SW 1271 (cell line): ENCODE measurements at places on chromosomes 2 and 18.

- no peak for DNase-seq
These were observed 70.1 kb downstream of the PLEKHA3 start for GRCh38 chr2:178550352-178550751.

DNA sequence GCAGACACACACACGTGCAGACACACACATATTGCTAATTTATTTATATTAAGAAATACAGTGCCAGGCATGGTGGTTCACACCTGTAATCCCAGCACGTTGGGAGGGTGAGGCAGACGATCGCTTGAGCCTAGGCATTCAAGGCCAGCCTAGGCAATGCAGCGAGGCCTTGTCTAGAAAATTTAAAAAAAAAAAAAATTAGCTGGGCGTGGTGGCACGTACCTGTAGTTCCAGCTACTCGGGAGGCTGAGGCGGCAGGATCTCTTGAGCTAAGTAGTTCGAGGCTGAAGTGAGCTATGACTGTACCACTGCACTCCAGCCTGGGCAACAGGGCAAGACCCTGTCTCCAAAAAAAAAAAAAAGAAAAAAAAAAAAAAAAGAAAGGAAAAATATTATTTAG lies 28.8 kb downstream of the ANXA4 start:
- DNase-seq, result no peak

- DNase-seq, result no peak
These were observed 134.4 kb upstream of the ID2 start for GRCh38 chr2:8547284-8548064.

DNA sequence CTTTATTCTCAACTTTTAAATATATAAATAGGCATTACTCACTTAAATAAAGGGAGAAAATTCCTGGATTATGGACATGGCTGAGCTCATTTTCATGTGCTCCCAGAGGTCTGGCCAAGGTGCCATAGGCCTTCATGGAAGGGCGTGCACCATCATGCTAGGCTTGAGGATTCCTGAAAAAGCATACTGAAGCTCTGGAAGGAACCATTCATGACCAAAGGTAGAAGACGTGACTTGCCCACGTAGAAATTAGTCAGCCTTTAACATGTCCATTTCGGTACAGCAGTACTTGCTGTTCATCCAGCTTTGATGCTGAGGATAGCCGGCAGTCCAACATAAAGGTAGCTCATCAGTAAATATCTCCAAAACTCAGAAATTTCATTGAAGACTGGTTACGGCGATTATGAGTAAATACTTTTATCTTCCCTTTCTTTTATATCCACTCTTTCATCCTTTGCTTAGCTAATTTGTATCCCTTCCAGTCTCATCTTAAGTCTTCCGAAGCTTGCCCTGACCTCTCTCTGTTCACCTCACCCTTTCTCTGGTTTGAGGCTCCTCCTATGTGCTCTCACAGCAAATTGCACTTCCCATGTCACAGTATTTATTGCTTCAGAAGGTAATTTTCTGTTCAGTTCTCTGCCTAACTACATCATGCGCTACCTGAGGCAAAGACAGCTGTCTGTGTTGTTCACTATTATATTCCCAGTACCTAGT lies 32.3 kb upstream of the ASNSD1 start:
- DNase-seq, result no peak

GRCh38 chr18:1062588-1062987 lies 157.9 kb downstream of the ADCYAP1 start:
- DNase-seq, result no peak

DNA sequence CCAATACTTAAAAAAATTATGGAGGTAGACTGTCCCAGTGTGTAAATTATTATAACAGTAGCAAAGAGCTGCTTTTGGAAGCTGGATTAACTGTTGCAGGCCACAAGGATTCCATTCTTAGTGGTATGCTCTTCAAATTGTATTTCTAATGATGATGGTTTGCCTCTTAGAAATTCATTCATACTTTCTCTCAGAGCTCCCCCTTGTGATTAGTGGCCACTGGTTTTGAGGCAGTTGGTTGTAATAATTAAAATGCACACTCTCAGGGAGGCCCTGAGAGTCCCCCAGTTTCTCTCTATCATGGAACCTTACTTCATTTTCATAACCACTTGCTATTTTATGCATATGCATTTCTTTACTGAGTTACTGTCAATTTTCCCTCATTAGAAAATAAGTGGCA lies 122.5 kb downstream of the PLA2R1 start:
- DNase-seq, result no peak

GRCh38 chr2:5969303-5969702 lies 277.1 kb downstream of the SOX11 start:
- no peak for DNase-seq

GRCh38 chr18:79889569-79889968 lies 61.9 kb downstream of the SLC66A2 start:
- DNase-seq, result no peak

- DNase-seq, result no peak
These were observed 43.4 kb downstream of the DPP4 start for GRCh38 chr2:162030363-162031190.

DNA sequence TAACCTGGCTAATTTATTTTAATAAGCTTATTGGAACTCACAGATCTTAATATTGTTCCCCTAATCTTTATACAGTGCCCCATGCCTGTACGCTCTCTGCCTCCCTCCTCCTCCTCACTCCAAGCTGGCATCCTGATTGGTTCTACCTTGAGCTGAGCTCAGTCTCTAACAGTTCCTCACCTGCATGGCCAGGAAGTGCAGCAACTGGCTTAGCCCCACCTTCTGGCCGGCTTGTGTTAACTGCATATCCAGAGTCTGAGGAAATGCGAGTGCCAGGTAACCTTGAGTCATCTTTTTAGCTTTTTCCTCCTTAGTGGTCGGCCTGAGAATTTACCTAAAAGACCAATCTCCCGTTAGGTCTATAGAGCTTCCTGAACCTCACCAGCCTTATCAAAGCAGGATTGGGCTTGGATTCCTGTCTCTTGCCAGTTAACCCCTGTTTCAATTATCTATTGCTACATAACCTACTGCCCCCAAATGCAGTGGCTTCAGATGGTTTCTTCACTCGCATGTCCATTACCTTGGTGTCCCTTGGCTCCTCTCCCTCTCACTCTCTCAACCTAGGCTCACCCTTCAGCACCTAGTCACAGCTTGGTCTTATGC lies 89.5 kb upstream of the STK39 start:
- DNase-seq, result peak; percentile 3

- no peak for DNase-seq
These were observed 200.8 kb downstream of the SLC8A1 start for GRCh38 chr2:40251137-40251536.

GRCh38 chr2:186307871-186308270 lies 178.2 kb upstream of the ZC3H15 start:
- no peak for DNase-seq

DNA sequence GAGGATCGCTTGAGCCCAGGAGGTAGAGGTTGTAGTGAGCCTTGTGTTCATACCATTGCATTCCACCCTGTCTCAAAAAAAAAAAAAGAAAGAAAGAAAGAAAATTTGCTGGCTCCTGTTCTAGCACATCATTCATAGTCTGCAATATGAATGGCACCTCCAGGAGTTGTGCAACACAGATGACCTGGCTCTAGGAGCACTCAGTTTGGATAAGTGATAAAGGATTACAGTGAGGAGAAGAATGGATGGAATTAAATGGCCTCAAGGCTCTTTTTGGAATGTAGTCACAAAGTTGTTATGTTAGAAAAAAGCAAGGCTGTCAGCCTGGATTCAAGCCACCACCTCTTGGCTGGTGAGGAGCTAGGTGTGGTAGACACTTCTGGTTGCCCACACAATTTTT lies 21.5 kb upstream of the SPRED2 start:
- DNase-seq, result no peak

GRCh38 chr2:5569256-5569655 lies 122.9 kb upstream of the SOX11 start:
- DNase-seq, result no peak

- no peak for DNase-seq
These were observed 1.3 kb upstream of the GPC1 start for GRCh38 chr2:240433973-240434727.

- DNase-seq, result no peak
These were observed 104.9 kb downstream of the MYO3B start for GRCh38 chr2:170282851-170283250.

DNA sequence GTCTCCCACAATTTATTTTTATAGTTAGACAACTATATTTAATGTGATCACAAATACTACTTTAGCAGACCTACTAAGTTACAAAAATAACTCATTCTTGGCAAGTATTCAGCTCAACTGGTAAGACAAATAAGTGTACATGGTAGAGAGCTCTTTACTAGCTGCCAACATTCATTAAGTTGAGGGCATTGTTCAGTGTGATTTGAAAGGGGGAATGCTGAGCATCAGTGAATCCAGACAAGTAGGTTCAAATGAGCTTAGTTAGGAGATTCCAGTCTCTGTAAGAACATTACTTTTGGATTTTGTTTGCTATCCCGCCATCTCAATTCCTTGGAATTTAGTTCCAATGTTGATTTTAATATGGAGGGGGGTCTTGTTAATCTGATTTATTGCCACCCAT lies 187.3 kb upstream of the LYPD1 start:
- no peak for DNase-seq

DNA sequence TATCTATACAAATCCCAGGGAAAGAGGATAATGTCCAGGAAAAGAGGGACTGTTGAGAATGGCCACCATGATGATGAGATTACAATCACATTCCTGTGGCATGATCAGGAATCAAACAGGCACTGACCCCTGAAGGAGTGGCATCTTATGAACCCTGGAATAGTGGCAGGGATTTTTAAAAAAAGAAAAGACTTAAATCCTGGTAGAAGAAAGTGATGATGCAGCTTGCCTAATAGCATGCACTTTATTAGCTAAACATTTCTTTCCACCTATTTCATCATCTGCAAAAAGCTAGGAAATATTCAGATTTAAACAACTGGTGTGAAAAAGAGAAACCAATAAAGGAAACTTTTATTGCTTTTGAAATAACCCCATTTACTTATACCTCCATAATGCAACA lies 87.2 kb upstream of the FSHR start:
- DNase-seq, result no peak
